ENCODE measurements at places on chromosomes 1 and 21.
A peak's percentile ranks its signal among the peaks of the same experiment; 100 is the strongest.

DNA sequence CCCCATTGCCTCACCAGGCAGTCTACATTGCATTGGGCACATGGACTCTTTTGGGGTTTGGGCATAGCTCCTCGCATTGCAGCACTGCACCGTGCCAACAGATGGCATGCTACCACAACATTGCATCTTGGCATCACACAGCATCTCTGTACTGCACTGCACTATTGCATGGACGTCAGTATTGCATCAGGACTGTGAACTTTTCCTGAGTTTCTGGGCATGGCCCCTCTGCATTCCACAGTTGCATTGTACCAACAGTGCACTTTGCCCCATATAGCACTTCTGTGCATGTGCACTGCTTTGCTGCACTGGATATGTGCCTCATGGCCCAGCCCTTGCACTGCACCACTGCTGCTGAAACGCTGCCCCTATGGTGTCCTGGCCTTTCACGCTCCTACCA, 9.6 kb downstream of the PTPRU start:
- no peak for DNase-seq

GRCh38 chr1:111961773-111962565, 27.5 kb downstream of the KCND3 start:
- no peak for DNase-seq

- DNase-seq, result no peak
Observed at GRCh38 chr1:14660801-14661200, 62.3 kb downstream of the KAZN start.

DNA sequence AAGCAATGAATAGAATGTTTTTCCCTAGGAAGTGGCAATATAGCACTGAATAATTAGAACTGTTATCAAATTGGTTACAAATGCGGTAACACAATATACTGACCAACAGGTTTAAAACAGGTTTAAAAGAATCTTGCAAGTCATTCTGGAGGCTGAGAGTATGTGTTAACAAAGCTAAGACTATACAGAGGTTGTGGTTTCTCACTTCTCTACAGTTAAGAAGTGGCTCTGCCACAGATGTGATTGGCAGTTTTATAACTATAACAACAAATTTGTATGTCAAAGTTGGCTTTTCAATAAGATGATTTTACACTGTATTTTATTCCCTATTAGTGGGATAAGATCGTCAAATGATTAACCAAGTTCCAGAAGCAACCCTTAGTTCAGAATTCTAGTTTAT, 7.1 kb downstream of the ANGEL2 start:
- no peak for DNase-seq

- DNase-seq, result peak; percentile 57
Observed at GRCh38 chr1:22673486-22674409, 20.7 kb downstream of the C1QB start.
